ENCODE measurements at places on chromosomes 3 and 15.

DNA sequence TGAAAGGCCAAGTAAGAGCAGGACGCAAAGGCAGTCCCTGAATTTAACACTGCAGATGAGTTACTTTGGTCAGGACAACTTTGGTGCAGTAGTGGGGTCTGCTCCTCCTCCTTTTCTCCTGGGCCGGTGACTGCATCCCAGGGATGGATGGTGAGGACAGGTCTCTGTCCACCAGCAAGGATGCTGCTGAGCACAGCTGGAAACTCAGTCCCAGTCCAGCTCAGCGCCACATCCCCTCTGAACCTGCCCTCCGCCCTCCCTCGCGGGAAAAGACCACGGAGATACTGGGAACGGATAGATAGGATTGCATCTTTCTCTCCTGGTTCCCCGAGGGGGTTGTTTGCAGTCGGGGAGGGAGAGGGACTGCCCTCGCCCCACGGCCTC is 13.8 kb downstream of the GRAMD2A start:
- DNase-seq = no peak

DNA sequence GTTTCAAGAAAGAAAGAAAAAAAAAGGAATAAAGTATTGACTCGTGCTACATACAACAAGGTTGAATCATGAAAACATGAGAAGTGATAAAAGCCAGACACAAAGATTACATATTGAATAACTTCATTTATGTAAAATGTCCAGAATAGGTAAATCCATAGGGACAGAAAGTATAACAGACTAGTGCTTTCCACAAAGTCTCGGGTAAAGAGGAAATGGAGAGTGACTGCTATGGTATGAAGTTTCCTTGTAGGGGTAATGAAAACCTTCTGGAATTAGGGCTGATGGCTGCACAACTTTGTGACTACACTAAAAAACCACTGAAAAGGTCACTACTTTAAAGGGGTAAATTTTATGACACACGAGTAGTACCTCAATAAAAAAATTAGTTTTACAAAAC is 13.0 kb downstream of the LRRFIP2 start:
- DNase-seq = no peak

GRCh38 chr15:78365917-78366316 is 25.8 kb downstream of the CRABP1 start:
- no peak for DNase-seq

GRCh38 chr3:147613725-147614124 is 204.6 kb downstream of the ZIC1 start:
- DNase-seq = no peak

DNA sequence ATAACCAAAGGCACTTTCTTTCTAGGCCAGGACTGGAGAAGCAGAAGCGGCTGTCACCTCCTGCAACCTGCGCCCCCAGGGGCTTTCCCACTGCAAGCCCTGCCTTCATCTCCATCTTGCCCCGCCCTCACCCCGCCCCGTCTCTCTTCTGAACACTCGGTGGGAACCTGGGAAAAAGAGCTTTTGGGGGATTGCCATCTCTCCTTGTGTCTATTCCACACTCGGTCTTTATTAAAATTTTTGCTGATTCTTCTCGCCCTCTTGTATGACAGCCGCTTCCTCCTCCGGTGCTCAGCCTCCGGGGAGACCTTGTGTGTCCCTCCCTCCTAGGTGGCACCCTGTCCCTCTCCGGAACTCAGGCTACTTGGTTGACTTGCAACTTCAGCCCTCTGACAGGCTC is 41.9 kb upstream of the SPESP1 start:
- no peak for DNase-seq

- DNase-seq = no peak
Observed at GRCh38 chr3:189288348-189289235, 116.8 kb downstream of the TPRG1 start.

GRCh38 chr15:82312586-82313349 is 36.5 kb downstream of the GOLGA6L10 start:
- DNase-seq = no peak

- no peak for DNase-seq
Observed at GRCh38 chr3:195191580-195191979, 79.4 kb downstream of the XXYLT1 start.

DNA sequence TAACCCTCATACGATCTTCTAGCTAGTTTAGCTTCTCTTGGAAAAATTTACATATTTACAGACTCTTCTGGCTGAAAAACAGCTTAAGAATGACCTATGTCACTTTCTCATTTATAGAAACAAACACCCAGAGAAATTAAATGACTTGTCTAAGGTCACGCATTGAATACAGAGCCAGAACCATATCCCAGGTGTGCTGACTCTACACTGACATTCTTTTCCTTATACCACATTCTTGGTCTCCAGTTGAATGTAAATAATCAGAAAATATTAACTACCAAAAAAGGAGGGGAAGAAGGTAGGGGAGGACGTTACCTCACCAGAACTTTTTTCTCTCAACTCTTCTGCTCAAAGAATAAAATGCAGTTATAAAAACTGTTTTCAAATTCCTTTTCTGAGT is 95.0 kb downstream of the THRB start:
- no peak for DNase-seq

DNA sequence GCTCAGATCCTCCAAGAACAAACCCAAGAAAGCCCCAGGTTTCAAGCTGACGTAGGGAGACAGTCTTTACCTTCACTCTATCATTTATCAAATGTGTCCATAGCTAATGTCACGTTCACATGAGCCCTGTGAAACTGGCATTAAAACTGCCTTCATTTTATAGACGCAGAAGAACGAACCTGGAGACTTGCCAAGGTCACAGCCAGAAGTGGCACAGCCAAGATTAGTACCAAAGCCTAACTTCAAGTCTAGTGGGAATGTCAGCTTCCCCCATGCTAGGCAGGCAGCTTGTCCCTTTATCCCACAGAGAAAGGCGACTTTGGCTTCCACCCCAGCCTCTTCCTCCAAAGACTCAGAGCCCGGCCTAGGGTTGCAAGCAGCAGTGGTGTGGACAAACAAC is 517.2 kb downstream of the SHQ1 start:
- DNase-seq = no peak

GRCh38 chr15:51349156-51349844 is 7.8 kb downstream of the GLDN start:
- no peak for DNase-seq

DNA sequence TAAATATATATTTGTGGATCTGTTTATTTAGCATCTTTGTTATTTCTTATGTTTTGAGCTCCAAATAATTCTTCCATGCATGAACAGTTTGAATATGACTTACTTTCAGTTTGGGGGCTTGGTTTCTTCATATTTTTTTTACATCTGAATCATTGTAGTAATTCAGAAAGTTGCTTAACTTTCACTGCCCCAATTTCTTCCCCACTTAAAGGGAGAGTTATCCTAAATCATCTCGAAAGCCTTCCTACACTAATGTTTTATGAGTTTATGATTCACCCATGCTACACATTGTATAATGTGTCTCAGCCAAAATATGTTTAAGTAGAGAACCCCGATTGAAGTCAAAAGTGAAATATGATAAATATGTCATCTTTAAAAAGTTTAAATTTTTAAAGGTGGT is 47.8 kb downstream of the SPRED1 start:
- DNase-seq = no peak

DNA sequence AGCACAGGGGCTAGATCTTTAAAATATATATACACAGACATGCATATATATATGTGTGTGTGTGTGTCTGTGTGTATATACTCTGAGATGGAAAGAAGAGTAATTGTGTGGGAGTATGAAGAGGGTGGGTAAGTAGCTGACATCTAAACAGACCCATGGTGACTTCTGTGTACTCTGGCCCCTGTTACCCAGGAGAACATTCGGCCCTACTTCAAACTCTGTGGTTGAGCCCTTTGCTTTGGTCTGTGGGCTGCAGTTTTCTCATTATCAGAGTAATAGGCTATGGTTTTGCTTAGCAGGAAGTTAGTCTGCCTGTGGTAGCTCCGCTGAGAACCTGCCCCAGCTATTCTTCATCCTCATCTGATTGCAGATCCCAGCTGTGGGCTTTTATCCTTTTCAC is 141.4 kb downstream of the RBPMS2 start:
- no peak for DNase-seq

- DNase-seq = peak; percentile 48
Observed at GRCh38 chr15:100873029-100873677, 6.5 kb upstream of the ALDH1A3 start.

GRCh38 chr3:97823046-97824004 is 1.5 kb downstream of the CRYBG3 start:
- peak; percentile 25 for DNase-seq

GRCh38 chr3:112132975-112133448 is at the start of gene GCSAM:
TSS of gene GCSAM (minus strand) at chr3:112133248. CDS start at chr3:112133120, 128 bp downstream.
- peak; percentile 24 for DNase-seq

DNA sequence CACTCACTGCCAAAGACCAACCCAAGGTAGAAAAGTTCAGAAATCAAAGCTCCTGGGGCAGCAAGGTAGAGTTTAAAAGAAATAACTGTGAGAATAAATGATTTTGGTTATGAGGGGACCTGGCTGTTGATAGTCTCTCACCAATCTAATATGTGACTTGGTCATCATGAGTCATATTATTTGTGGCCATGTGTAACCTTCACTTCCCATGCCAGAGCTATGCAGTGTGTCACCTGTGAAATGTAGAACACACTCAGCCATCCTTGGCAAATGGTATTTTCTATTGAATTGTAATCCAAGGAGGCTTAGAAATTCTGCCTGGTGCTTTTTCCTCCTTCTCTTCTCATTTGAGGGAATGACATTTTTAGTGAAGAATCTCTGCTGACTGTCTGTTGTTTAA is 184.2 kb upstream of the STAC start:
- DNase-seq = no peak

DNA sequence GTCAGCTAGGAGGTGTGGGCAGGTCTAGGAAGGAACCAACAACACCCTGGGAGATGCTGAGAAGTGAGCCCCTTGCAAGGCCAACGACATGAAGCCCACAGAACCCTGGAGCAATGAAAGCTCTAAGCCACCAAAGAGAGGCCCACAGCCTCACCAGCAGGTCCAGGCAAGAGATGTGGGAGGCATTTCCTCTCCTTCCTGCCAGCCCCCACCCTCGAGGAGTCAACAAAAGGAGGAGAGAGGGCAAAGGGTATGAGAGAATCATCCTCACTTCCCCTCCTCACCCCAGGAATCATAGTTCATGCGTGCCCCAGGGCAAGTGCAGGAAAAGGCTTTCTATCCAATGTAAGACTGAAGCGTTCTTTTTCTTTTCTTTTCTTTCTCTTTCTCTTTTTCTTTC is 195.8 kb downstream of the SHQ1 start:
- DNase-seq = no peak

DNA sequence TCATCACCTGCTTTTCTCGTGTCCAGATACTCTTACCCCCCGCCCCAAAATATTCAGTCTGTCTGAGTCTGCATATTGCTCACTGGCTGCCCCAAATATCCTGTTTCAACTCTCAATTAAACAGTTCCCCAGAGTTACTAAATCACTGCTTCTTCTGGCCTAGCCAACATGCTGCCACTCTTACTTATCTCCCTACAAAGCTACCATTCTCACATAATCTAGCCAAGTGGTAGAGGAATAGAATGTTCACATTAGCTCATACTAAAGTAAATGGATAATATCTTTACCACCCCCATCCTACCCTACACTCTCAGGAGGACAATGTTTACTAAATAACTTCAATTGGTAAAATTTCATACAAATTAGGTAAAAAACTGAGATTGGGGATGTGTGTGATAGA is 77.8 kb downstream of the NR1I2 start:
- DNase-seq = no peak

Measured in nucleus accumbens (tissue), 56 donors.